Right lung (tissue), 10 donors: ENCODE measurements at places on chromosomes 6 and 20. TPM values are rescaled to one million over a fixed set of nuclear protein-coding genes. Genes with fewer than 3 reads are reported as not detected.

Gene PMEPA1
- 29.1 TPM for polyA plus RNA-seq

Gene AIF1
- polyA plus RNA-seq, result 18.6 TPM

Gene DZANK1
- 7.3 TPM for polyA plus RNA-seq

Gene PACRG
- polyA plus RNA-seq, result 6.7 TPM

Gene BMP5
- polyA plus RNA-seq, result 65.3 TPM

DNA sequence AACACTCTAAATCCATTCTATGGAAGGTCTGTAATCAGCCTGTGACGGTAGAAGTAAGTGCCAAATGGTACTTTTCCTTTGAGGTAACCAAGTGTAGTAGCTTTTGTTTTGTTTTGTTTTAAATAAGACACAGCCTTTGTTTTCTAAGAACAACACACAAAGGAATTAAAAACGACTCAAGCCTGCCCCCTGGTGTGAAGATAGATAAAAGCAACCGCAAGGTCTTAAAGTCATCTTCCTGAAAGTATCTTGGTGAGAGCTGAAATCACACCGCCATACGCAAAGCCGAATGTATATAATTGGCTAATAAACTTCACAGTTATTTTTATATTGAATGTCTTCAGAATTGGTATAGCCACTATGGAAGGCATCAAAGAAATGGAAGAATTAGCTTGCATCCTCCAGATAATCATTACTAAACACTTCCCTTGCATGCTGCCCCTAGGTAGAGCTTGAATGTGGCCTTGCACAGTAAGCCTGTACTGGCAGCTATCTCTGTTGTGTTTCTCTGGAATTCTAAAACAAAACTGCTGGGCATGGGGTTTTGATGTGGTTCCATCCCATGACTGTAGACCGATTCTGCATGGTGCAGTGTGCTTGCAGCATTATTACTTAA is 95.6 kb downstream of the LAMP5 start:
- peak; percentile 45 for DNase-seq

DNA sequence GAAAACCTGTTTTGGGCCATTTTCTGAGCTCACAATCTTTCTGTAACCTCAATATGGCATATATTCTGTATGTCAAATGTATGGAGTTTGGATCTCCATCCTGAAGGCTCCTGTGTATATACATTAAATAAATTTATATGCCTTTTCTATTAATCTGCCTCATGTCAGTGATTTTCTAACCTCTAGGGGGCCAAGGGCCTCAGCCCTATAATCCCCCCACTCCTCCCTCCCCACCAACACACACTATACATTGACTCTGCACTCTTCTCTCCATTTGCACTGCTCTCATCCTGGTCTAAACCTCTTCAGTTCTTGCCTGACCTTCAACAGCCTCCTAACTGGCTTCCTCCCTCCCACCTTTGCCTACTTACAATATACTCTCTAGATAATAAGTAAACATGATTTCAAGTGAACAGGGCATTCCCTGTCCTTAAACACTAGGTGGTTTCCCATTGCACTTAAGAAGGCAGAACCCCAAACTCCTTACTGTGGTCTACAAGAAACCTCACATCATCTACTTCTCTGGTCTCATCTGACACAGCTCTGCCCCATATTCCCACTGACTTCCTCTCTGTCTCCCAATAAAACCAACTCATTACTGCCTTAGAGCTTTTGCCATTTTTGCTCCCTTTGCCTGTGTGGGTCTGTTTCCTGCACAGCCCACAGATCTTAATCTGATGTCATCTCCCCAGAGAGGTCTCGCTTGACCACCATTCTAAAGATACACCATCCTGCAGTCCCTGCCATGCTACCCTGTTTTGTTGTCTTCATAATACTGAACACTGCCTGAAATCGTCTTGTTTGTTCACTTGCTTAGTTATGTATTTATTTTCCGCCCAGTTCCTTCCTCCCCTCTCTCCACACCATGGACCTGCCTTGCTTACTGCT is 213.7 kb downstream of the SYNE1 start:
- DNase-seq, result no peak

- no peak for DNase-seq
These were observed 96.0 kb upstream of the LOC128125822 start for GRCh38 chr6:63476302-63476701.

- no peak for DNase-seq
These were observed 118.4 kb upstream of the LY86 start for GRCh38 chr6:6470123-6470522.

DNA sequence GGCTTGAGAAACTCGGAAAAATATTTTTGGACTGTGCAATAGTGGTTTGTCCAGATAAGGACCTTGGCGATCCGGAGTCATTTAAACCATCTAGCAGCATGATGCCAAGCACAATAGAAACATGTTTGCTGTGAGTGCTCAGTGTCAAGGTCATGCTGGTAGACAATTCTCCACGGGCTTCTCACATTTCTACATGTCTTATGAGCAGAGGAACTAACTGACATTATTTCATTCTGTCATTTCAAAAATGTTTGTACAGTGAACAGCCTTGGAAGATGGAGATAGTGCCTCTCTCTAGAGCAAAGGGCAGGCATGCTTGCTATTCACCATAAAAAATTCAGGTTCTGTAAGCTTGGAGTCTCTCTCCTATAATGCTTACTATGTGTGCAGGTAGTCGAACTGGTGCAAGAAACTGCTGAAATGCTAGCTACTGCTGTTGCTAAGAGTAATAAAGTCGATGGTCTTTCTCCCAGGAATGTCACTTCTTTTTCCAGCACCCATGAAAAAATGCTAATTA is 25.4 kb upstream of the CCN2 start:
- DNase-seq, result no peak

- no peak for DNase-seq
These were observed 117.9 kb downstream of the JAG1 start for GRCh38 chr20:10555865-10556308.

GRCh38 chr6:115972679-115973078 is 88.0 kb downstream of the FRK start:
- DNase-seq, result no peak

DNA sequence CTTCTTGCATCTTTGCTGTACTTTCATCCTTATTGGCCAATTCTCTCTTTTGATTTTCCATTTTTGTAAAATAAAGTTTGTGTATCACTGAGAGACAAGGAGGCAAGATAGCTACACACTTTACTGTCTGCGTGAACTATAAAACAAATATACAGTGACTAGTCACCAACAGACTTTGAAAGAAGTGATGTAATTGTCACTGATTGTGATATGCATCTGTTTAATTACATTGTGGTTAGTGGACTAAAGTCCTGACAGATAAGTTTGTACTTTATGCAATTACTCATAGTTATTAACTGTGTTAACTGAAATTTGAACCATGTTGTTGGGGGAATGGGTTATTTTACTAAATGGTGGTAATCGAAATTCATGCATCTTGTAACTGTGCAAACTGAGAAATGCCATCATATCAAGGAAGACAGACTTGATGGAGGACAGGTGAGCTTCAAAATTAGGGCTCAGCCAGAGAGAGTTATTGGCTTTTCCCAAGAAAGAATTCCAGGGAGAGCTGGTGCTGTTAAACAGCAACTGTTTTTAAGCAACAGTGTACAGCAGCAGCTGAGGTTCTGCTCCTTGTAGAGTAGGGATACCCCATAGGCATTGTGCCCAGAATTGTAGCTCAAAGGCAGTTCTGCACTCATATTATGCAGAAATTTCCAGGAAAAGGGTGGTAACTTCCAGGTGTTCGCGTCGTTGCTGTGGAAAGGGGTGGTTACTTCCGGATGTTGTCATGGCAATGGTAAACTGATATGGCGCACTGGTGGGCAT is 62.9 kb downstream of the EFHC1 start:
- no peak for DNase-seq

- DNase-seq, result no peak
These were observed 45.7 kb downstream of the RAMACL start for GRCh38 chr6:166540631-166541331.

DNA sequence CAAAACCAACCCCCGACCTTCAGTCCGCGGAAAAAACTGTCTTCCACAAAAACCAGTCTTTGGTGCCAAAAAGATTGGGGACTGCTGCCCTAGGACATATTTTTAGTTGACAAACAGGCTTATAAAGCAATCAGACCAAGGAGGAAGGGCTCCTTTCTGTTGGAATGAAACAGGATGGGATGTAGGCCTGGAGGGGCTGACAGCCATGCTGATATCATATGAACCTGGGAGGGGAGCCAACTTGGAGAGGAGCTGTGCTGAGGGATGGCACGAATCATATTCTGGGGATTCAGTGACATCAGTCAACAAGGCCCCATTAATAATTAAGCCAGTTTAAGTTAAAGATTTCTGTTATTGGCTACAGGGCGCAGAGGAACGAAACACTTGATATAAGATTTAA is 225.4 kb upstream of the TSHZ2 start:
- no peak for DNase-seq

GRCh38 chr6:18260448-18261106 is 3.8 kb downstream of the DEK start:
- no peak for DNase-seq

- DNase-seq, result no peak
These were observed 190.8 kb upstream of the BMP2 start for GRCh38 chr20:6576726-6577125.

DNA sequence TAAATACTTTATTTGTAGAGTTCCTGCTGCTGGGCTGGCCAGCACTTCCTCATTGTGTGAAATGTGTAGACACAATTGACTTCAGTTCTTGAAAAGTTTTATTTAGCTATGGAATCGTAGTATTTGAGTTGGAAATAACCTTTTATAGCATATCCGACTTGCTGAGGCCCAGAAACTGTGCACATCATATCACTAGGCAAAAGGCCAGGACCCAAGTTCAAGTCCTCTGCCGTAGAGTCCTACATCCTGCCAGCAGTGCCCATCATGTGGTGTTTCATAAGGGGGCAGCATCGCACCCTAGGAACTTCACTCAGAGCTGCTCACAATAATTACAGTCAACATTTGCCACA is 207.7 kb upstream of the SNX9 start:
- DNase-seq, result no peak

DNA sequence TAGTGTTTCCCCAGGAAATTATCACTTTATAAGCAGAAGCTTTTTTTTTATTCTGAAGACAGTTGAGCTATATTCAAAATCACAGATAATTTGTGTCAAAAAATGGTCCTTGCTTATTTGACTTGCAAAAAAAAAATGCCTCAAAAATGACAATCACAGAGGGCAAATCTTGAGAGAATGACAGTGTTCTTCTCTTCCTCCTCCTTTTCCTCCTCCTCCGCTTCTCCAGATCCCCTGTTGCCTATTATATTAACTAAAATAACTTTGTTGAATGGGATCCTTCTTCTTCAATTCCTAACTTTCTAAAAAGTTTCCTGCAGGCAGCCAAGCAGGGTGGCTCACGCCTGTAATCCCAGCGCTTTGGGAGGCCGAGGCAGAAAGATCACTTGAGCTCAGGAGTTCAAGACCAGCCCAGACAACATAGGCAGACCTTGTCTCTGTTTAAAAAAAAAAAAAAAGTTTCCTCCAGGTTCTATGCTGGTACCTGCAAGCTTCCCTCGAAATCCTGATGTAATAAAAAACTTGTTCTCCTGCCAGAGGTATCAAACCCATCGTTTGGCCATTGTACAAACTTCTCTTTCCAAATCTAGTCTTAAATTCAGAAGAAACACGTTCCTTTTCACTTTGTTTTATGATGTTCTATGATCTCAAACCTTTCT is 128.6 kb downstream of the IPCEF1 start:
- DNase-seq, result no peak

DNA sequence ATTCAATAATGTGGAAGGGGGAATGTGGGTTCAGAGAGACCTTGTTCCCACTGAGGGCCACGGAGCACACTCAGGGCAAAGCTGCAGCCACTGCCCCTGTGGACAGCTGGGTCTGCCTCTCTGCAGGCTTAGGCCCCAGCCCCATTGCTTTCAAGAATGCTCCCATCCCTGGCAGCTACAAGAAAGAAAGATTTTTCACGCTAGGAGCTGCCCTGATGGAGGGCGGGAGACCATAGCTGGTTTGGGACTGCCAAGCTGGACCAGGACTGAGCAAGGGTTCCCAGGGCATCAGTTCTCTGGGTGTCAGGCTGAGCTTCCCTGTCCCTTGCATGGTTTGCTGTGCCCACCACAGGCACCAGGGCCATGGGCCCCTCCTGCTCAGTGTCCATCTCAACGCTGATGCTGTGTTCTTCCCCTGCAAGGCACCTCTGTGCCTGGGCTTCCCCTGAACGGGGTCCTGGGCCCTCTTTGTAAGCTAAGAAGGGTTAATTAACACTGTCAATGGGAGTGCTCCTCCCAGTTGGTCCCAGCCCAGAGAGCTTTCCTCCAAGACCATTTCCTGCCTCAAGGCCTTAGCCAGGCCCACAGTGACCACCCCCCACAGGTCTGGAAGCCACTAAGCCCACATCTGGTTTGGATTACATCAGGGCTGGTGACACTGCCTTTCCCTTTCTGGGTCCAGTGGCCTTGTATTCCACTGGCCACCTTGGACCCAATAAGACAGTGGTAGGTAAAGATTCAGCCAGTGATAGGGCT is 8.4 kb downstream of the FOXS1 start:
- DNase-seq, result no peak

DNA sequence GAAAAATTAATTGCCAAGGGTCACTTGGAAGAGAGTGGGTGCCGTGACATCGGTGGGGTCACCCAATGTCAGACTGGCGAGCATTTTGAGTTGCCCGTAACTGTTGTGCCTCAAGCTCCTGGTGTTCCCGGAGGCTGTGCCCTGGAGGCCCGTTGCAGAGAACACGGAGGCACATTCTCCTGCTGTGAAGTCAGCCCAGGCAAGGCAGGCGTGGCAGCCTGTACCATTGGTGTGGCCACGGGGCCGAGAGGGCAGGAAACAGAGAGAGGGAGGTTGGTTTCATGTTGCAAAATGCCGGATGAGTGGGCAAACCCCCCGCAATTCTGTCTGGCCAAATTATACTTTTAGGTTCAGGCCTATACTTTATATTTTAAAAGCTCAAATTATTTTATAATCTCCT is 81.2 kb downstream of the THBS2 start:
- no peak for DNase-seq

DNA sequence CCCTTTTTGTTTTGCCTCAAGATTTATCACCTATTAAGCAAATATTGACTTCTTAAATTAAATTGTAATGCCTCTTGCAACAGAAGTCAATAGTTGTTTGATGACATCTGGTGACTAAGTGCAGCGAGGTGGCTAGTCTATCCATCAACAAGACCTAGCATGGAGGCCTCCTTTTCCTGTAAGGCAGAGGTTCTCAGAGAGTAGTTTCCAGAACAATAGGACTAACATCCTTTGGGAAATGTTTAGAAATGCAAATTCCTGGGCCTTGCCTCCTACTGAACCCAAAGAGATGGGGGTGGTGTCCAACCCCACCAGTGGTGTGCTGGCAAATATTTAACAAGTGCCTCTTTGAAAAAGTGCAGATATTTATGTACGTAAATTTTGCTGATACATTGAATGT is 143.7 kb downstream of the SCP2D1 start:
- DNase-seq, result no peak

DNA sequence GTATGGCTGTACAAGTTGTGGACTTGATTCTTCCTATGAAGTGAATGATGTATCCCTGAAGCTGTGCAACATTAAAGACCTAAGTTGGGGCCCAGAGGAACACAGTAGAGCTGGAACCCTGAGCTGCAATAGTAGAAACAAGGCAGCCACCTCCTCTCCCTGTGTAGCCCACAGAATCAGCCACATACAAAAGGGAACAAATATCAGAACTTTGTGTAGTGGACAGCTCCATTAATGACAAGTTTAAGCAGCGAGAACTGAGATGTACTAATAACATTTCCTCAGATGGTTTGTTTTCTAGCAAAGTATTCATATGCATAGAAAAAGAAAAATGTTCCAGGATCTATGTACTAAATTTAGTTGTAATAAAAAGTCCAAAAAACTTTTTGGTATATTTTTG is 19.2 kb downstream of the PHACTR1 start:
- DNase-seq, result no peak

GRCh38 chr20:41152108-41152757 is 14.9 kb downstream of the PLCG1 start:
- DNase-seq, result no peak

- DNase-seq, result no peak
These were observed 3.5 kb downstream of the TBPL1 start for GRCh38 chr6:133956416-133957049.
